ENCODE measurements at places on chromosomes 1 and 21.

DNA sequence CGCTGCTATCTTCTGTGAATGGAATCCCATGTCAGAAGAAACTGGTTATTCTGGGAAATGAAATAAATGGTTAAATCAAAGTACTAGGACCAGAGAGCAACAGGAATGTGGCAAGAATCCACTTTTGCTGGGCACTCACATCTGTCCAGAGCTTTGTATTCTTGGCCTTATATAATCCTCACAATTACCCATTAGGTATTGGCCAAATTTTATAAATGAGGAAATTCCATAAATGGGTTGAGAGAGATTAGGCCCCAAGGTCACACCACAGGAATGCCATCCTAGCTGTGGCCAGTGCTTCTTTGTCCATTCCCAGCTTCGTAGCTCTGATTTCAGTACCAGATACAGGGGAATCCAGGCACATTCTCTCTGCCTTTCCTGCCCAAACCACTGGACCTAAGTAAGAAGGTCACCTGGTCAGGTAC is 76.1 kb upstream of the HOOK1 start:
- no peak for DNase-seq

DNA sequence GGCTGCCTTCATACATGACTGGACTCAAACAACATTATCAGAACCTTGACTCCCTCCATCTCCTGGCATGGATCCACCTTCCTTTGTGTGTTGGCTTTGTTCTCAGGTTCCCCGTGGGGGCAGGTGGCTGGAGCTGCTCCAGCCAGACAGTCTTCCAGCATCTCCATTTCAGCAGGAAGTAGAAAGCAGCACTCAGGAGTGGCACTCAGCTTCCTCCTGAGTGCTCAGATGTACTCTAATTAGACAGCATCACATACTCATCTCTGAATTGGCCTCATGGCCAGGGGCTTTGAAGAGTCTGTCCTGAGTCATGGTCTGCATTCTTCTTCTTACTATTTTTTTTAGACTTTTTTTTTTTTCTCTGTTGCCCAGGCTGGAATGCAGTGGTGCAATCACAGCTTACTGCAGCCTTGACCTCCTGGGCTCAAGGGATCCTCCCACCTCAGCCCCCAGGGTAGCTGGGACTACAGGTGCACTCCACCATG is 27.9 kb downstream of the OVAAL start:
- DNase-seq = no peak

DNA sequence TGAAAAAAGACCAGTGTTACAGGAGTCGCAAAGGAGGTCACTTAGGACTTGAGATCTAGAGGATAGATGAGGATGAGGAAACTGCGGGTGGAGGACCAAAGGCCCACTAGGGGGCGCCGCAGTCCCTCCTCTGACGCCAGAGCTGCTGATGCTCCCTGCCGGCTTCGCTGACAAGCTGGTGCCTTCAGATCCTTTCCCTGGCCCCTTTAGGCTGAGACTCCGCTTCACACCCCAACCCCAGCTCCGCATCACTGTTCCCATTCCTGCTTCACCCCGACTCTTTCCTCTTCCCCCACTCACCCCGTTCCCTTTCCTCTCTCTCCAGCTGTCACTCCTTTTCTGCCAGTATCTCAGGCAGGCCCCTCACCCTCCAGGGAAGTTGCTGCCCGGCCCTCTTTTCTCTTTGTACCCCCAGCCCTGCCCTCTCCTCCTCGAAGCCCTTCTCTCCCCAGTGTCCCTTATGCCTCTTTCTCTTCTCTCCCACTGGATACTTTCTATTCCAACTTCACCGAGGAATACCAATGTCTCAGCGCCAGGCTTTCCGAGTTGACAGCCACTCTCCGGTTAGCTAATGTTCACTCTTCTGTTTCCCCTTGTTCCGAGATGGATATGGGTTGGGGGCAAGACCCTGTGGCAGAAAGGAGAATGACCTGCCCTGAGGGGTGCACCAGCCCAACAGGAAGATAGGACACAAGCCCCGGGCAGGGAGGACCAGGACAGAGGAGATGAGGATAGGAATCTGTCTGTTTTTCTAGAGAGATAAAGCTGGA is 4.5 kb downstream of the KCNJ9 start:
- DNase-seq = peak; percentile 97

DNA sequence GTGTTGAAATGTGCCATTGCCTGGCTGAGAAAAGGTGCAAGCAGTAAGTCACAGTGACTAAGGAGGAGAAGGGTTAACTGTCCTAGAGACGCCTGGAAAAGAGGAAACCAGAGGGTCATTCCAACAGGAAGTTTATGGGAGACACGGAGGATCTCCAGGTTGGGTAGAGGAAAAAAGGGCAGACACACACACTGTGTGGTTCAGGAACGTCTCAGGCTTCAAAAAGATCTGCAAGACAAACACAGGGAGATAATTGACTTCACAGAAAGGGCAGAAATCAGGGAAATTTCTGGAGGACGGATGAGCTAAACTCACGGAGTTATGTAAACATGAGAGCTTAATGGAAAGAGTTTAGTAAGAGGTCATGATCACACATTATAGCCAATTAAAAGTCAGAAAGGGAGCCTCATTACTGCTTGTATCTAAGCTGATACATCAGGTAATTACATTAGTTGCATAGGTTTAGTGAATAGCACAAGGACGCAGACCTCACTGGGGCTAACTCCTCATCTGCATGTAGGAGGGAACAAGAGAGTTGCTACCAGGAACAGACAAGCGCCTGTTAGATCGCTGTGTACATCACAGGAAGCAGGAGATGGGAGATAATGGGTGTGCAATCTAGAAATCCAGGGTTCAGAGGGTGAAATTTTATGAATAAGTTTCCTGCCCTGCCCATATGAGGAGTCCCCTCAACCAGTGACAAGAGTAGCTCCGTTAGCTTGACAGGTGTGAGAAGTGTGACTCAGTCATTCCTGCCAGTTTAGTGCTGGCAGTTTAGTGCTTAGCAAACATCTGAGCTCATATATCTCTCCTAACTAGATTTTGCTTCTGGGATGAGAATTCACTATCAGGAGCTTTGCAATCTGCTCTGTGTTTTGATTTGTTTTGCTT is 96.6 kb upstream of the TNR start:
- DNase-seq = no peak

GRCh38 chr21:18959817-18960216 is 556.2 kb upstream of the TMPRSS15 start:
- no peak for DNase-seq
